ENCODE measurements at places on chromosomes 5 and 9.

DNA sequence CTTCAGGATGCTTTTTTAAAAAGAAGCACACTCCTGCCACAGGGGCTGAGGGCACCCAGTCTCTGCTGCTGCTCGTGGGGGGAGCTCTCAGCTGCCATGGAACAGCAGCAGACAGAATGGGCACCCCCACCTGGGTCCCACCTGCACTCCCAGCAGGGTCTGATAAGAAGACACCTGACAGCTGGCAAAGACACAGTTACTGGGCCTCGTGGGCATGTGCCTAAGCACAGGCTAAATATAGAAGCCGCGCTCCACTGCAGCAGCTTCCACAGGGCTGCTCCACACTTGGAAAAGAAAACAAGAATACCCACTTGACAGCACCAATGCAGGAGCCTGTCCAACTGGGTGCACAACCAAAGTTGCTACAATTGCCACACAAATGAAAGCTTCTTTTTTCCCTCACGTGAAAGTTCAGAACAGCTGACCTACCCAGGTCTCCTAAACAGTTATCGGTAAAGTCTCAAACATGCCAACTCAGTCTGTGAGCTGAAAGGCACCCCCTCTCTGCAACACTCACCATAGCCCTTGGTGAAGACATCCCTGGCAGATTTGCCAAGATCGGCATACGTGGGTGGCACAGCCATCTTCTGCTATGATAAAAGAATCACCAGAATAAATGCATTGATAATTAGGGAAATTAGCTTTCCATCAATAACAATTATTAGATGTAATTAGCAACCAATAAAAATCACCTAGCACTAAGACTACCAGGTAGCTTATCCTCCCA lies 12.2 kb downstream of the VDAC1 start:
- DNase-seq = no peak

GRCh38 chr5:10227379-10227778 lies 22.3 kb downstream of the ATPSCKMT start:
- no peak for DNase-seq

DNA sequence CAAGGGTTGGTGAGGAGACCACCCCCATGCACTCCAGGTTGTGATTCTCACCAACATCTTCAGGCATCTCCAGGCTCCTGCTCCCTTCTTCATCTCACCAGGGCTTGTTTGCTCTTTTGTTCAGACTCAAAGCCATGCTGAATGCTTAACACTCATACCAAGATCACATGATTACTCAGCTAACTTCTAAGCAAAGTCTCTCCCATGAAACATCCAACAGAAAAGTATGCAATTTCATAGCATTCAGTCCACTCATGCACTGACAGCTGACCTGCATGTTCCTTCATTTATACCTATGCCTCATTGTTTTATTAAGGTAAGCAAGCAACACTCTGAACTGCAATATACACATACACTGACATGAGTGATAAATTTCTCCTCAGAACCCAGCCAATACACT lies 69.0 kb downstream of the SHC3 start:
- no peak for DNase-seq

GRCh38 chr5:158875272-158875679 lies 224.4 kb downstream of the EBF1 start:
- DNase-seq = no peak

GRCh38 chr9:121748074-121748473 lies 96.6 kb downstream of the DAB2IP start:
- no peak for DNase-seq

Data from stimulated activated CD8-positive, alpha-beta memory T cell treated with anti-CD3 and anti-CD28 coated beads, Interleukin-4, amount 100 ng/mL, for 4 hours (primary cell).